ENCODE measurements at places on chromosomes 2 and 18. TPM values are rescaled to one million over a fixed set of nuclear protein-coding genes. Genes with fewer than 3 reads are reported as not detected.
A peak's percentile ranks its signal among the peaks of the same experiment; 100 is the strongest.

- peak; percentile 56 for DNase-seq
- H3K27me3 ChIP-seq: no peaks in the 10 kb centered on the region
- no peak overlapping the region for H3K27ac ChIP-seq
- H3K36me3 ChIP-seq: no peaks in the 10 kb centered on the region
- no peaks in the 10 kb centered on the region for H3K4me1 ChIP-seq
- H3K4me3 ChIP-seq: no peak overlapping the region
These were observed 43.8 kb upstream of the SCN9A start for GRCh38 chr2:166419616-166419934.

DNA sequence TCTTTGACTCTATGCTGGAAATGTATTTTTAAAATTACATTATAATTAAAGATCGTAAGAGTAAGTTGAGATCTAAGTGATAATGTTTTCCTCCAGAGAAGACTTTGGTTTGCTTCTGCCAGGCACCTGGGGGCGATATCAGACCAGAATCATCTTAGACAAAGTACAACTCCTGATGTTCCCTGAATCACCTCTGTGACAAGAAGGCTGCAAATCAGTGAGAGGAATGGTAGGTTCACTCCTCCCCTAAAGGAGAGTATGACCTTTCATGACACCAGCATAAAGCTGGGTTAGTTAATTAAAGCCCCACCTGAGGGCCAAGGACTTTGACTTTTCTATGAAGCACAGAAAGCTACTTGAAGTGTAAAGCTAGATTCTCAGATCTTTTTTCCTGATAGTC, 114.4 kb upstream of the DTNA start:
- 0 out of 2 replicates have a peak overlapping the region, but pooled peaks have one; percentile 12 for H3K27ac ChIP-seq
- H3K36me3 ChIP-seq: no peaks in the 10 kb centered on the region
- H3K4me3 ChIP-seq: no peak overlapping the region

GRCh38 chr2:9548506-9548905, 7.1 kb downstream of the ADAM17 start:
- no peak overlapping the region for H3K4me3 ChIP-seq
- H3K4me1 ChIP-seq: peaks cover 10% of the 10 kb centered on the region
- H3K27me3 ChIP-seq: no peaks in the 10 kb centered on the region
- H3K36me3 ChIP-seq: no peaks in the 10 kb centered on the region
- no peak overlapping the region for H3K27ac ChIP-seq

The KIAA2012 gene
- 0.03 TPM for total RNA-seq

The ANAPC1 gene
- total RNA-seq: 175 TPM

GRCh38 chr18:49726675-49726963, 86.7 kb downstream of the ACAA2 start:
- H3K36me3 ChIP-seq: no peaks in the 10 kb centered on the region
- no peaks in the 10 kb centered on the region for H3K4me1 ChIP-seq
- H3K27me3 ChIP-seq: no peaks in the 10 kb centered on the region
- peak overlapping the region; percentile 83 for H3K27ac ChIP-seq

DNA sequence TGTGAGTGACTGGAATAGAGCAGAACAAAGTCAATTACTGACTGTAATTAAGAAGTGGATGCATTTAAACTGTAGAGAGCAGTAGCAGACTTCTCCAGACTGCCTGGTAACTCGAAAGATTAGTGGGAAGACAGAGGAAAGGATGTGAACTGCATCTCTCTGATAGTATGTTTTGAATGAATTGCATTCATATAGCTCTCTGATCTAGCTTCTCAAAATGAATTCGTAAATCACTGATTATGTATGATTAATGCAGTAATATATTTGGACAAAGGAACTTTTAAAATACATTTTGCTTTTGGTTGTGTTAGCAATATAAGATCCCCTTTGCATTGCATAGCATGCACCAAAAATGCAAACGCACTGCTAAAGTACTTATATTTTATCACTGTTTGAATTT, 304.0 kb downstream of the ARHGAP15 start:
- no peaks in the 10 kb centered on the region for H3K4me1 ChIP-seq
- peak; percentile 24 for DNase-seq
- H3K27me3 ChIP-seq: no peaks in the 10 kb centered on the region

- no peaks in the 10 kb centered on the region for H3K27me3 ChIP-seq
- H3K4me3 ChIP-seq: no peak overlapping the region
- no peak for DNase-seq
- no peaks in the 10 kb centered on the region for H3K4me1 ChIP-seq
- H3K27ac ChIP-seq: no peak overlapping the region
- H3K36me3 ChIP-seq: peaks cover 34% of the 10 kb centered on the region
These were observed 65.3 kb upstream of the AMMECR1L start for GRCh38 chr2:127951026-127951425.
